ENCODE measurements at places on chromosomes 1 and 21. TPM values are rescaled to one million over a fixed set of nuclear protein-coding genes. Genes with fewer than 3 reads are reported as not detected.

CELA2A gene
- total RNA-seq, result not detected

CRB1 gene
- 0.07 TPM for total RNA-seq

COL24A1 gene
- 0.69 TPM for total RNA-seq

ERICH3 gene
- total RNA-seq, result not detected

C1orf115 gene
- total RNA-seq, result 0.54 TPM

LHX8 gene
- total RNA-seq, result 1.6 TPM

RAD54L gene
- total RNA-seq, result 24.2 TPM

EFCAB14 gene
- 71.6 TPM for total RNA-seq

FAM72B gene
- 9.2 TPM for total RNA-seq

EPHX1 gene
- 55.3 TPM for total RNA-seq

LRRC39 gene
- total RNA-seq, result 0.20 TPM

All from M059J (cell line).